Epithelial cell of proximal tubule (primary cell): ENCODE measurements at places on chromosomes 11 and 22. TPM values are rescaled to one million over a fixed set of nuclear protein-coding genes. Genes with fewer than 3 reads are reported as not detected.

The HMBS gene
- 17.0 and 37.1 TPM in 2 replicates for total RNA-seq

The MEI1 gene
- total RNA-seq: 0.14 and 0.35 TPM in 2 replicates

DNA sequence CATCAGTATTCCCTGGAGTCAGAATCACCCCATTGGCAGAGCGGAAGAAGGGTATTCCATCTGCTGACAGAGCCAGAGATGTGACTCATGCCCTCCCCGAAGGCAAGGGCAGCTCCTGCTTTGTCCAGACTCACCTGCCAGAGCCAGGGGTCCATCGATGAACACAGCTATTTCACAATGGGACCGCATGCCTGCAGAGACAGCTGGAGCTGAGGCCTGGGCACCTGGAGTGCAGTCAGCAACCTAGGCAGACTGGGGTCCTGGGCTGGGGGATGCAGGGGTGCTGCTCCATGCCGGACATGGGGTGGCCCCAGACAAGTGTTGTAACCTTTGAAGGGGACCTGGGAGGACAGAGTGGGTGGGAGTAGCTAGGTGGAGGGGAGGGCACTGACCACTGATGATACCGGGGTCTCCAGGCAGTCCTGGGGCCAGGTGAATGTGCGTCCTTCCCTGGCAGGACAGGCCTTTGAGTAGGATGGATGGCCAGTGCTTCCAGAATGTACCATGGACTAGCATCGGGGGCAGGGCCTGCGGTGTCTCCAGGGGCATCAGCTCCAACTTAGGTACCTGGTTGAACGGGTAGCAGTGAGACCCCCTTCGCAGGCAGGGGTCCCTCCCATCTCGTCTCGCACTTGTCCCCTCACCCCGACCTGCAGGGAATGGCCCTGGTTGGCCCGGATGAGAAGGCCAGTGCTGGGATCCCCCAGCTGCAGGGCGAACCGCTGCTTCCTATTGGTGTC, 1.7 kb downstream of the TRPT1 start:
- DNase-seq: no peak

The DERL3 gene
- total RNA-seq: 0.12 and 2.3 TPM in 2 replicates
